ENCODE measurements at places on chromosomes 1 and 21. TPM values are rescaled to one million over a fixed set of nuclear protein-coding genes. Genes with fewer than 3 reads are reported as not detected.

PEAR1 gene
- 9.2 TPM for total RNA-seq

CELA2A gene
- total RNA-seq: 0.28 TPM

SLC16A4 gene
- total RNA-seq: 42.0 TPM

MASP2 gene
- total RNA-seq: 0.19 TPM

FRRS1 gene
- 39.2 TPM for total RNA-seq

CHIA gene
- not detected for total RNA-seq

UQCRH gene
- total RNA-seq: 491 TPM

OR2L2 gene
- total RNA-seq: not detected

KRTAP11-1 gene
- not detected for total RNA-seq

VASH2 gene
- not detected for total RNA-seq

CD160 gene
- 0.28 TPM for total RNA-seq

RHCE gene
- 1.2 TPM for total RNA-seq

OR2T2 gene
- not detected for total RNA-seq

USH2A gene
- total RNA-seq: not detected

SLC5A9 gene
- total RNA-seq: not detected

KLF17 gene
- total RNA-seq: 0.19 TPM

MIXL1 gene
- total RNA-seq: not detected

LCE2C gene
- not detected for total RNA-seq
